HT-29 (cell line): ENCODE measurements at places on chromosomes 4 and X.

GRCh38 chrX:6718766-6719165 lies 183.8 kb upstream of the VCX3A start:
- no peak for DNase-seq

- DNase-seq: no peak
Observed at GRCh38 chr4:77849278-77849965, 13.2 kb upstream of the MRPL1 start.

GRCh38 chr4:84750260-84750959 lies 167.5 kb downstream of the CDS1 start:
- DNase-seq: peak; percentile 50

GRCh38 chrX:115560978-115561604 lies at the start of gene PLS3:
Gene PLS3 (plus strand): TSS chrX:115561174. CDS start chrX:115610251, 49,077 bp downstream.
- peak; percentile 58 for DNase-seq

GRCh38 chrX:131792356-131792749 lies 230.7 kb upstream of the STK26 start:
- DNase-seq: peak; percentile 97

- no peak for DNase-seq
Observed at GRCh38 chrX:997631-998137, 214.8 kb downstream of the CRLF2 start.

DNA sequence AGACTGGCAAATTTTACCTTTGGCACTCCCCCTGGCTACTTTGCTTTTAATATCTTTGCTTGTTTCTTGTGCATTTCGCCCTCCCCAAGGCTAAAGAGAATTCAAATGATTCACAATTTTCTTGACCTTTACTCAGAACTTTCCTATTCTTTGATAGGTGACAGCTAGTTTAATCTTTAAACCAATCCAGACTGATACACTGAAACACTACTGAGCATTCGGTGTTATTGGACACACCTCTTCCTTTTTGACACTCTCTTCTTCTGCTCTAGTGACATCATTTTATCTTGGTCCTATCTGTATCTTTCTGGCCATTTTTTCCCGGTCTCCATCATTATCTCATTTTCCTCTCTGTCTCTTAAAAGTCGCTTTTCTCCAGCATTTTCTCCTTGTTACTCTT lies 103.1 kb downstream of the IL1RAPL2 start:
- no peak for DNase-seq

DNA sequence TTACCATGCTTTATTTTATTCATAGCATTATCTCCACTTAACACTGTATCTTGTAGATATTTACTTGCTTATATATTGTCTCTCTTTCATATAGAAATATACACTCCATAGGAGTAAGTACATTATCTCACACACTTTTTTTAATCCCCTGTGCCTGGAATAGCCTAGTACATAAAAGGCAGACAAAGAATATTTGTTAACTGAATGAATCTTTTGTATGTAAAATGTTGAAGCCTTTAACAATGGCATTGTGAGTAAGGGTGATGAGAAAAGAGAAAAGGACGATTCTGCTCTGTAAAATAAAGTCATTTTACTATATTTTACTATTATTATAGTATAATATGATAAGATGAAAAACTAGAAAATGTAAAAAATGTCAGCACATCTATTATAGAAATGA lies 97.7 kb upstream of the PDHA2 start:
- DNase-seq: no peak

DNA sequence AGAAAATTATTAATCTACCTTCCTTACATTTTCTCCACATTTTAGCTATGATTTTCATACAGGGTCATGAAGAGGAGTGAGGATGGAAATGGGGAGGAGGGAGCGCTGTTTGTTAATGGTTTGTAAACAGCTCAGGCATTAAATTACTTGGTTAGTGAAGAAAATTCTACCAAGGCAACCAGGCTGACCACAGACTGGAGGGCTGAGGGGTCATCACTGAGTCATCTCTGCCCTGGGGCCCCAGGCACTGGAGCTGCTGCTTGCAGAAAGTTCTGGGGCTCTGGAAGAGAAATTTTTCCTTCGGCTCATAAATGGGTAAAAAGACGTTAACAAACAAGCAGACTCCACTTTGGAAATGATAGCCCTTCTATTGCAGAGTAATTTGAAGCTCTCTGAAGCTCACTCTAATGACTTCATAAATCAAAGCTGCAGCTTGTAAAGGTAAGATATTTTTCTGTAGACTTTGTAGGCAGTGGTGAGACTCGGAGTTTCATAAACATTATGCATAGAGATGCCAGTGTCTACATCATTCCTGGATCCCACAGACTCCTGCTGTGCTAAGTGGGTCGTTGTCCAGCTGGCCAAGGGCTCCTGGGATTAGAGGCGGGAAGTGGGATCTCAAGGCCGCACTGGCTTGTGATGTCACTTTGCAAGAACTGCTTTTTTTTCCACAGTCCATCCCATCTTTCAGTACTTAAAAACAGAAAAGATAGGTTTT lies 159.6 kb downstream of the PTTG2 start:
- DNase-seq: peak; percentile 9

- DNase-seq: peak; percentile 5
Observed at GRCh38 chrX:132216283-132216682, 3.0 kb downstream of the RAP2C start.

GRCh38 chrX:67546496-67547423 lies 2.9 kb downstream of the AR start:
- no peak for DNase-seq

- no peak for DNase-seq
Observed at GRCh38 chr4:33091961-33092360, 2371.8 kb downstream of the PCDH7 start.
